ENCODE measurements at places on chromosomes 1 and 21.

GRCh38 chr1:56566061-56566744, 13.2 kb downstream of the PLPP3 start:
- no peak for DNase-seq

DNA sequence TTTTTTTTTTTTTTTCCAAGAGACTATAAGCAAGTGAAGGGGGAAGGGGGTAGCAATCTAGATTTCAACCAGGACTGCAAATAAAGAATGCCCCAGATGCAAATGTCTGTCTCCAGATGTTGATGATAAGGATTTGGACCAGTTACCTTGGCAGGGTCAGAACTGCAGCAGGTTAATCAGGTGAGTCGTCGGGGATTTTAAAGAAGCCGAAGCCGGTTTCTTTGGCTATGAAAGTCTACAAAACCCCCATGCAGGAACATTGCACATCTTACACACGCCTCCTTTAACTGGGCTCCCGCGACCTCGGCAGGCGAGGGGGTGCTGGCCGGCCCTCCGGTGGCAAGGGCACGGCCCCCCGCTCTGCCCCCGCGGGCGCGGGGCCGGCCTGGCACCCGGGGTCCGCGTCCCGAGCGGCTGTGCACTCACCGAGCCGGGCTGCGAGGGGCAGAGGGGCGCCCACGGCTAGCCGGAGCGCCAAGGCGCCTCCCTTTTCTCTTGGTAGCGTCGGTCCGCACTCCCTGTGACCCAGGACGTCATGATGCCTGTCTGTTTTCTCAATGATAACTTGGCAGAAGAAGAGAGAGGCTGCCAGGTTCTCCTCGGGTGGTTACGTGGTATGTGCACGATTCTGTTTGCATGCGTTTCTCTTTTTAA, 366.3 kb upstream of the ESRRG start:
- no peak for DNase-seq

DNA sequence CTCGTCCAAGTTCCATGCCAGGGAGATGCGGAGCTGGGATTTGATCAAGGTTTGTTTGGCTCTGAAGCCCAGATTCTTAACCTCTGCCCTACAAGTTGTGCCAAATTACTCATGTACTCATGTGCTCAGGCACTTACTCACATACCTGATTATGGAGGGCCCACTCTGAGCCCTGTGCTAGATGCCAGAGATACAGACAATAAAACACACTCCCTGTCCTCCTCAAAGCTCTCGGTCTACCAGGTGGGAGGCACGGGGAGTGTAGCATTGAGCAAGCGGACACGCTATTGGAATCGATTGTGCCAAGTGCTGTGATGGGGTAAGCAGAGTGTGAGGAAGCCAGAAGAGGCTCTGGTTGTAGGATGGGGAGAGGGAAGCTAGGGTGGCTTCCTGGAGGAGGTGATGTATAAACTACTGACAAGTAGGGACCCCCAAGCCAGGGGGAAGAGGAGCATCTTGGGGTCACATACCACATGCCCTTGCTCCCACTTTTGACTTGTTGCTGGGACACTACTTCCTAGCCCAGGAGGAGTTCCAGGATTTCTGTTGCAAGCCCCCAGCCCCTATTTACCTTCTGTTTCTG, 49.8 kb upstream of the IFNLR1 start:
- no peak for DNase-seq

GRCh38 chr1:180262628-180263488, 32.8 kb downstream of the LHX4 start:
- DNase-seq = no peak

DNA sequence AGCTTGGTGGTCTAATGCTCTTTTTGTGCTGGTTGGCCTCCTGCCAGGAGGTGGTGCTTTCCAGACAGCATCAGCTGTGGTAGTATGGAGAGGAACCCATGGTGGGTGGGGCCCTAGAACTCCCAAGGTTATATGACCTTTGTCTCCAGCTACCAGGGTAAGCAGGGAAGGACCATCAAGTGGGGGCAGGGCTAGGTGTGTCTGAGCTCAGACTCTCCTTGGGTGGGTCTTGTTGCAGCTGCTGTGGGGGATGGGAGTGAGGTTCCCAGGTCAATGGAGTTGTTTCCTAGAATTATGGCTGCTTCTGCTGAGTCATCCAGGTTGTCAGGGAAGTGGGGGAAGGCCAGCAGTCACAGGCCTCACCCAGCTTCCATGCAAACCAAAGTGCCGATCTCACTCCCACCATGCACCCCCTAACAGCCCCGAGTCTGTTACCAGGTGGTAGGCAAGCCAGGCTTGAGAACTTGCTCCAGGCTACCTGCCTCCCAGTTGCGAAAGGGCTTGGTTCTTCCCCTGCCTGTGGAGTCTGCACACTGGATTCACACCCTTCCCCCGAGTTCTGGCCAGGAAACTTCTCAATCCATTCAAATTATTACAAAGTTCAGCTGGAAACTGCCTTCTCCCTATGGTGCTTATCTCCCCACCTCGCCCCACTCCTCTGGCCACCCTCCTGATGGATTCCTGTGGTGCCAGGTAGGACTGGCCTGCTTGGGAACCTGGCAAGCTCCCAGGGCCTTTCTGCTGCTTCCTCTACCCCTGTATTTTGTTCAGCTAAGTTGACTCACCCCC, 37.8 kb downstream of the DRAM2 start:
- DNase-seq = no peak

GRCh38 chr1:30753660-30754123, 3.9 kb downstream of the LAPTM5 start:
- no peak for DNase-seq

DNA sequence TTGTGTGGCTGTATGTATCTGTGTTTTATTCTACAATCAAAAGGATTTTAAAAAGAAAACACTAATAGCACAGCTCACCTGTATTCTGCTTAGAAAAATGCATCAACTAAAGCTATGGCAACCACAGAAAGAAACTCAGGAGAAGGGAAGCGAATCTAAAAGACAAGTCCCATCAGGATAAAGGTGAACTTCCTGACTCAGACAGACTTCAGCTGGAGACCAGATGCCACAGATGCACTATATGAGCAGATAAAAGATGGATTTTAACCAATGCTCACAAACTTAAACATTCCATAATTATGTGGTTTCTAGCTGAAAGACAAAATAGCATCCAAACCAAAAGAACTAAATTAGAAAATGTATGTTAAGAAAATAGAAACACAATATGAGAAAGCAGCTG, 231.0 kb downstream of the RERE start:
- no peak for DNase-seq

GRCh38 chr1:7290971-7291970, 479.8 kb upstream of the VAMP3 start:
- DNase-seq = no peak

GRCh38 chr1:175150596-175151319, 41.8 kb downstream of the KIAA0040 start:
- no peak for DNase-seq

DNA sequence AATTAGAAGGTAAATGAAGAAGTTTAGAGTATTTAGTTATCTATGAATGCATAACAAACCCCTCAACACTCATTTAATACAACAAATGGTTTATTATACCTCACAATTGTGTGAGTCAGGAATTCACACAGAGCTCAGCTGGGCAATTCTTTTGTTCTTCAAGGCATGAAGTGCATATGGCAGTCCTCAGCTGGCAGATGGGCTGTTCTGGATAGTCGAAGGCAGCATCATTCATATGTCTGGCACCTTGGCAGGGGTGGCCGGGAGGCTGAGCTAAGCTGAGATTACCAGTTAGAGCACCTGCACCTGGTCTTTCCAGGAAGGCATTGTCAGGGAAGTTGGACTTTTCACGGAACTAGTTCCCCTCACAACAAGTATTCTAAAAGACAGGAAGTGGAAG, 286.2 kb upstream of the DUSP10 start:
- DNase-seq = no peak

- no peak for DNase-seq
Observed at GRCh38 chr1:225453797-225454648, 26.2 kb upstream of the LBR start.

DNA sequence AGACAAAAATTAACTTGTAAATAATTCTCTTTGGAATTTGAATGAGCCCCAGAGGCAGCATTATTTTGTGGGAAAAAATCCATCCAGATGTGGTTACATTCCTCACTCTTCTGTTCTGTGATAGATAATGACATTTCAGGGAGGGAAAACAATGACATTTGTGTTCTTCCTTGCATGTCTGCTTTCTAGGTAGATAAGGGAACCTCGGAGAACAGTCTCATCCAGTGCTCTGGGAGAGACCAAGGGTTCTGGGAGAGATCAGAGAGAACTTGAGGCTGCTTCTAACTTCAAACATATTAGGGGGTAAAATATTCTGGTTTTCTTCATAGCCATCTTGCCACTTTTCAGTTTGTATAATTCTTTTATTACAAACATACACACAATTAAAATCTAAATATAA, 269.2 kb downstream of the NEGR1 start:
- DNase-seq = no peak

GRCh38 chr21:35206141-35207125, 157.3 kb upstream of the RUNX1 start:
- DNase-seq = no peak

GRCh38 chr21:33539616-33540015, 2.3 kb downstream of the GART start:
- no peak for DNase-seq

GRCh38 chr1:25392841-25393240, 27.8 kb downstream of the RHCE start:
- DNase-seq = no peak

GRCh38 chr1:226425431-226426031, 17.6 kb upstream of the PARP1 start:
- no peak for DNase-seq

- no peak for DNase-seq
Observed at GRCh38 chr1:213749558-213749957, 238.2 kb upstream of the PROX1 start.

GRCh38 chr1:230387296-230387695, 38.8 kb downstream of the PGBD5 start:
- DNase-seq = no peak

- no peak for DNase-seq
Observed at GRCh38 chr1:23478896-23479665, 4.9 kb downstream of the ASAP3 start.

- no peak for DNase-seq
Observed at GRCh38 chr1:219797683-219798082, 130.7 kb downstream of the SLC30A10 start.

DNA sequence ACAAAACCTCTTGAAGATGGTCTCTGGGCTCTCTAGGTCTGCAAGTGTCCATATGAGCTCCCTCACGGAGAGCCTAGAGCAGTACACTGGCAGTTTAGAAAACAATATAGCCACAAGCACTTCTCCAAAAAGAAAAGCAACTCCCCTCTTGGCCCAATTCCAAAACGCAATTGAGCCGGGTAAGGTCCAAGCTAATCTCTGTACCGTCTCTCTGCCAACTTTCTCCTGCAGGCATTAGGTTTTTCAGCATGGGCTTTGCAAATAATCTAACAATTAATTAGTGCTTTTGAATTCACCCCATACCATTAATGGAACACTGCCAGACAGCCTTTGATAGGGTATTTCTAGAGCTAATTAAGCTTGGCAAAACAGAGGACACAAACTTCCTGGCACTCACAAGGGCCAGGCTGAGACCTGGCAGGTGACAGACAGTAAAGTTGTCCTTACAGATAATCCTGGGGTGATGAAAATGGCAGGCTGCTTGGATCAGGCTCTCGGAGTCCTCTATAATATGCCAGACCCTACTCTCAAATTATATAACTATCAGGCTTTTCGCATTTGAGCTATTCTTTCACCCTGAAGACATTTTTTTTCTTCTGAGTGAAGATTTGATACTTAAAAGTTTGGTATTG, 39.8 kb downstream of the TGFBR3 start:
- DNase-seq = no peak

GRCh38 chr1:40004857-40005256, 35.7 kb upstream of the CAP1 start:
- no peak for DNase-seq

GRCh38 chr1:173530795-173531693, 53.9 kb downstream of the PRDX6 start:
- no peak for DNase-seq

- no peak for DNase-seq
Observed at GRCh38 chr1:2311184-2312032, 79.9 kb downstream of the MORN1 start.

DNA sequence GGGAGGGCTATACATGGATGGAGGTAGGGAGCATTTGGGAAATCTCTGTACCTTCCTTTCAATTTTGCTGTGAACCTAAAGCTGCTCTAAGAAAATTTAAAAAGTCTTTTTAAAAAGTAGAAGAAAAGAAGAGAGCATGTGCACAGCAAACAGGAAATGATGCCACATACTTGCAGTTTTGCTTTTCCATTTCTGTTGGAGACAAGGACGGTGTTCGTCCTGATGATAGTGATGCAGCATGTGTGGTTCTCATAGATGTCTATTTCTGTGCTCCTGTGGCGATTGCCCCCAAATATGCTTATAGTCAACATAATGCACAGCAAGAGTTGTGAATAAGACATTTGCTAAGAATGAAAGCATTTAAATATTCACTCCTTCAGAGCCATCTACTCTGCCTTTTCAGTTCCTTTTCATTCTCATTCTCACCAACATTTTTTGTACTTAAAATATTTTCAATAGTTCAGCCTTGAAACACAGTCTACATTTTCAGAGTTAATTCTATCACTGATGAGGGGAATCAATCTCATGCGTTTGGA, 66.6 kb downstream of the LRRC8C start:
- DNase-seq = no peak

- no peak for DNase-seq
Observed at GRCh38 chr1:29635501-29636263, 399.4 kb downstream of the PTPRU start.

DNA sequence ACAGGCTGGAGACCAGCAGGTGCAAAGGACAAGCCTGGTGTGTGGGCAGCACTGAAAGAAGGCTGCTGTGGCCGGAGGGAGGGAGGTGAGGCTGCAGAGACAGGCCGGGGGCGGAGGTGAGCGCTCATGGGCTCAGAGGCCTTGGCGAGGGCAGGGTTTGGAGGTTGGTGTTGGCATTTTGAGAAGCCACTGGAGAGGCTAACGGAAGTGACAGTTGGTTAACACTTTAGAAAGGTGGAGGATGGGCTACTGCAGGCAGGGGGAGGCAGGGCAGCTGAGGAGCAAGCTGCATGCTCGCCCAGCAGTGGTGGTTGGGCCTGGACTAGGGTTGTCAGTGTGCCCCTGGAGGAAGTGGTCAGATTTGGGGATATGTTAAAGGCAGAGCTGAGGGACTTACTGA, 37.5 kb downstream of the QSOX1 start:
- DNase-seq = no peak

DNA sequence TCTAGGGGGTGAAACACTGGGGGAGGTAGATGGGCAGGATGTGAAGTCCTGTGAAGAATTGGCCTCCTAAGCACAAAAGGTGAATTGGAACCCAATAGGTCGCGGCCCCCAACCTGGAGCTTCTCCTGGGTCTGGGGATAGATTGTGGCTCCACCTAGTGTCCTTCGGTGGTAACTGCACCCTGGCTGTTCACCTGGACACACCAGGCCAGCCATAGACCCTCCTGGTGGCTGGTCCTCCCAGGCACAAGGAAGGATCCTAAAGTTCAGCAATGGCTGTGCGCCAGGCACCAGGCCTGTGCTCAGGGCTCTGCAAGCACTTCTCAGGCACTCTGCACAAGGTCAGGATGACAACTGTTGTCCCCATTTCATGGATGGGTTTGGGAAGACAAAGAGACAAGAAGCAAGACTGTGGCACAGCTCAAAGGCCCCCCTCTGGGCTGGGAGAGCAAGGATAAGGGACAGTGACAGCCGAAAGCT, 13.5 kb downstream of the ESPN start:
- DNase-seq = peak; percentile 41

Data from stimulated activated CD8-positive, alpha-beta memory T cell treated with anti-CD3 and anti-CD28 coated beads, Interleukin-4, amount 100 ng/mL, for 4 hours (primary cell).